Foreskin fibroblast (primary cell): ENCODE measurements at places on chromosomes 2 and 18.

- DNase-seq, result peak; percentile 59
These were observed 159.6 kb downstream of the DCC start for GRCh38 chr18:52499644-52500043.

- DNase-seq, result no peak
These were observed 399.8 kb downstream of the ADCYAP1 start for GRCh38 chr18:1304392-1304992.

GRCh38 chr2:145739681-145740080 lies 1219.8 kb upstream of the ZEB2 start:
- no peak for DNase-seq

- DNase-seq, result no peak
These were observed 14.0 kb downstream of the TNS1 start for GRCh38 chr2:217988840-217989204.

GRCh38 chr2:104040771-104041170 lies 813.1 kb upstream of the POU3F3 start:
- no peak for DNase-seq

DNA sequence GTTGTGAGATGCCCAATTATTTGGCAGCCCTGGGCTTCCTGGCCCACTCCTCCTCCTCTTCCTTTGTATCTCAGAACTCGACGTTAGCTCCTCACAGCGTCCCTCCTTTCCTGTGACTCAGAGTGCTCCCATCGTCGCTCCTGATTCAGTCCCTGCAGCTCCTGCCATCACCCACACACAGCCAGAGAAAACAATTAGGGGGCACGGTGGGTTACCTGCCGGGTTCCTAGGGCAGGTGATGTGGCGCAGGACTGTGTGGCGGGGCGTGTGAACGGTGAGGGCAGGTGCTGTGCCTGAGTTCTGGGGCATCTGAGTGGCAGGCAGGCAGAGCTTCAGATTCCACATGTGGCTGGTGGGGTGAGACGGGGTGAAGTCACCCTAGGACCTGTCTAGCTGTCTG lies 42.6 kb downstream of the GLI2 start:
- DNase-seq, result no peak

DNA sequence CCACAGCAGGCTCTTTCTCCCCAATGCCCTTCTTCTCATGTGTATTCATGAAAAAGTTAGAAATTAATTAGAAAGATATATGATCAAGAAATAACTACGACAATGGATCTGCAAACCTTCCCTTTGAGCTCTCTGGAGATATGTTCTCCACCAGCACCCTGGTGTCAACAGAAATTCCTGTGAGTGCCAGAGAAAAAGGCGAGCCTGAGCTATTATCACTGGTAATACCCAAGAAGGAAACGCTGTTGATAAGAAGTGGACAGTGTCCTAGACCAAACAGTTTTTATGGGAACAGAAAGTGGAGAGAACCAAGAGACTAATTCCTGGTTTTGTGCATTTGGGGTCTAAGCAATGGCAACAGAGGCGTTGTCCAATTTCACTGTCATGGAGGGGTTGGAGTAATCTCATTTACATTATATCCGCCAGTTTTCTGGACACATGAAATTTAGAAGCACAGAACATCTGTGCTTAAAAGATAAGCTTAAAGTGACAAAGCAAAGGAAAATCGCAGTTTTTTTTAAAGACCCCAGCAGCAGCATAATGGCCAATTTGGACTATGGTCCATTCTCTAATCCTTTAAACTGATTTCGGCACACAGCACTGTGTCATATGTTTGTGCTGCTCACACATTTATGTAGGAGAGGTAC lies 47.2 kb upstream of the CDC42EP3 start:
- DNase-seq, result no peak

DNA sequence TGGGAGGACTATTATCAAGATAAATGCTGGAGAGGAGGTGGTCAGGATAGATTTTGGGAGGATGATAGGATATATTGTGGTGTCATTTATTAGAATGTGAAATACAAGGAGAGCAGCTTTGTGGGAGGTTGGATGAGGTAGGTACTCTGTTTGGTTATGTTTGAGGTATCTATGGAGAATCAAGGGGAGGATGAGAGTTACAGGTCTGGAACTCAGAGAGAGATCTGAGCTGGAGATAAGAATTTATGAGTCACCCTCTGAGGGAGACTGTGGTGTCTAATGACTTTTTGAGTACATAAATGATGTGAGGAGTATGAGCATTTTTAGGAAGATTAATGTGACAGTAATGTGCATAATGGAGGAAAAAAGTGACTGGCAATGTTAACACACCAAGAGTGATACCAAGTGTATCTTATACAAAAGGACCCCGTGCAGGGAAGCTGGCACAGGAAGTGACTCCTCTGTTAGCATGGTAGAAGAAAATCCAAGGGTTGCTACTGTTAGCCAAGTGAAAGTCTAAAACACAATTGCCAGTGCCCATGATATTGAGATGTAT lies 48.2 kb downstream of the CRIM1 start:
- peak; percentile 67 for DNase-seq

DNA sequence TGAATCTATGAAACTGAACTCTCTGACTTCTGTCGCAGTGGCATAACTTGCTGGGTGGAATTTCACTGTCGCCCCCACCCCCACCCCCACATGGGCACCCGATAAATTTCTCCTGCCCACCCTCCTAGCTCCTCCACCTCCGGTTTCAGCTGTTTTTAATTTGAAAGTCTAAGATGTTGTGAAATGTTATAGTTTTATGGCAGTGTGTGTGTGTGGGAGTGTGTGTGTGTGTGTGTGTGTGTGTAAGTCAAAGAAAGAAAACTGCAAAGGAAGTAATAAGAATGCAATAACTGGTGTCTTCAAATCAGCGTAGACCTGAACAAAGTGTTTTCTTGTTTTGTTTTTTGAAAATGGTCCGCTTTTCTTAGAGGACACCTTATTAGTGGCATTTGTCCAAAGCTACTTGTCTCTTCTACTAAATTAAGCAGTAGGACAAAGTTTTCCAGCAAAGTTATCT lies 388 bp downstream of the DTNA start:
- peak; percentile 82 for DNase-seq

- no peak for DNase-seq
These were observed 445 bp downstream of the C1GALT1C1L start for GRCh38 chr2:43675646-43676321.

DNA sequence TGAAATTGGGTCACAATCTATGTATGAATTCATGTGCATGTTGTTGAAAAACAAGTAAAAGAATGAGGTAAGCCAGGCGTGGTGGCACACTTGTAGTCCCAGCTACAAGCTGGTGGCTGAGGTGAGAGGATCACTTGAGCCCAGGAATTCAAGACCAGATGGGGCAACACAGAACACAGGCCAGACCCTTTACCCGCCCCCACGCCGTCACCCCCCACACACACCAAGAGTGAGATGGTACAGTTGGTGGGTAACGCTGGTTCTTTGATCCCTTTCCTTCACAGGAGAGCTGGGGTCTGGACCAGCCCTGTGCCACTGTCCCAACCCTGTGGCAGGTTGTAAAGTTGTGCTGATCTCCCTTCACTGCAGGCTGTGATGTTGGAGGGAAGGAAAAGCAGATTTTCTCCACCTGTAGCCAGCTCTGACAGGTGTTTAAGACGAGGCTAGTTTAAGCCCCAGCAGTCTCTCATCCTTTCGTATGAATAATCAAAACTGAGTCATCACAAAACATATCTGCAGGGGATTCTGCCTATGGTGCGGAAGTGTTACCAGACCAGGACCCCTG lies 13.6 kb downstream of the B3GNT2 start:
- DNase-seq, result no peak

- peak; percentile 96 for DNase-seq
These were observed 146.0 kb downstream of the SETBP1 start for GRCh38 chr18:44826418-44827259.

GRCh38 chr2:44974064-44974715 lies 32.7 kb downstream of the SIX3 start:
- peak; percentile 82 for DNase-seq

DNA sequence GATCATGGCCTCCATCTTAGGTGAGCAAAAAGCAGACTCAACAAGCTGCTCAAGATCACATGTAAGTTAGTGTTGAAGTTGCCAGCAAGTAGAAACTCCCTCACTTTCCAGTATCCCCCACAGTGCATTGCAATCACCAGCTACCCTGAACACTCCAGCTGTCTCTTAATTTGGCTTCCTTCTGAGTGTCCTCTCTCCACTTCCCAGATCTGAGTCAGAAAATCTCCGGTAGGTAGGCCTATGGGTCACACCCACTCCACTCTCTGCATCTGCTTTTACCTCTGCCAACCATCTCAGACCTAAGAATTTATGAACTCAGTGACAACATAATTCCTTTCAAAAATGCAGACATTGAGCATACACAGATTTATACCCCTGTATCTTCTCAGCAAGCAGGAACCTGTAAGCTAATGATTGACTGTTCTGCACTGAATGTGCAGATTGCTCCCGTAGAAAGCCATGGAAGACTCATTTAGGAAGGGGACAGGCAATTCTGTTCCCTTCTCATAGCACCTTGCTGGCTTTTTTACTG lies 656.9 kb downstream of the EPHA4 start:
- no peak for DNase-seq

DNA sequence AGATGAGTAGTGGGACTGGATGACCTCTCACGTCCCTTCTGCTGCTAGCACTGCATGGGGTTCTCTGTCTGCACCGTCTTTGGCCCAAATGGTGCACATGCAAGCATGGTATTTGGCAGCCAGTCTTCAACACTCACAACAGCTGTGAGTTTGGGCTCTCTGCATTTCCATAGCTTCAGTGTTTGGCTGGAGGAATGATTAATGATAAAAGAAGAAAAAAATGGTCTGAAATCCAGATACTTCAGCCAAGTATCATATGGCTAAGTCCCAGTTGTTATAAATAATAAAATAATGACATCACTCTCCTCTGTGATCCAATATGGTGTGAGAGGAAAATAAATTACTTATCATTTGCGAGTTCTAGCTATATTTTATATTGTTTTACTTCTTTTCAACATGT lies 173.3 kb downstream of the DCDC2C start:
- no peak for DNase-seq

DNA sequence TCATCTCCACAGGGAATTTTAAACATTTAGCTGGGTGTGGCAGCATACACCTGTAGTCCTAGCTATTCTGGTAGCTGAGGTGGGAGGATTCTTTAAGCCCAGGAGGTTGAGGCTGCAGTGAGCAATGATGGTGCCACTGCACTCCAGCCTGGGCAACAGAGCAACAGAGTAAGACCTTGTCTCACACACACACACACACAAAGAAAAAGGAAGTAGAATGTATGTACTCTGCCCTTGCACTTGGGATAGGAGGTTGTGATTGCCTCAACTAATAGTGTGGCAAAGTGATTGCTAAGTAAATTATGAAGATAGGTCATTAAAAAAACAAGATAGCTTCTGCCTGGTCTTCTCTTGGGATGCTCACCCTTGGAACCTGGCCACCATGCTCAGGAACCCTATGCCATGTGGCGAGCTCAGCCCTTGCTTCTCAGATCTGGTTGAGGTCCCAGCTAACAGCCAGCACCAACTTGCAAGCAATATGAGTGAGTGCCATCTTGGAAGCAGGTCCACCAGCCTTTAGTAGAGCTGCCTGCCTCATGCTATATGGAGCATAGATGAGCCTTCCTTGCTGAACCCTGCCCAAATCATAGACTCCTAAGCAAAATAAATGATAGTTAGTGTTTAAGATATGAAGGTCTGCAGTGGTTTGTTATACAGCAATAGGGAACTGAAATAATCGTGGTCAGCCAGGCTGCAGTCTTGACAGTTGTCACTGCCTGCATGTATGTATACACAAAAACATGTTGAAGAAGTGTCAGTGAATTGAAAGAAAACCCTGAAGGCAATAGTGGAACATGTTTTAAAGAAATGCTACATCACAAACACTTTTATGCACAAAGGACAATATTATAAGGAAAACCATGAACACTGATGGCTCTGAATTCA lies 30.1 kb upstream of the PNO1 start:
- DNase-seq, result no peak

- peak; percentile 38 for DNase-seq
These were observed 604 bp downstream of the RALBP1 start for GRCh38 chr18:9475643-9476591.

- DNase-seq, result no peak
These were observed 30.2 kb downstream of the ITSN2 start for GRCh38 chr2:24330161-24330560.

DNA sequence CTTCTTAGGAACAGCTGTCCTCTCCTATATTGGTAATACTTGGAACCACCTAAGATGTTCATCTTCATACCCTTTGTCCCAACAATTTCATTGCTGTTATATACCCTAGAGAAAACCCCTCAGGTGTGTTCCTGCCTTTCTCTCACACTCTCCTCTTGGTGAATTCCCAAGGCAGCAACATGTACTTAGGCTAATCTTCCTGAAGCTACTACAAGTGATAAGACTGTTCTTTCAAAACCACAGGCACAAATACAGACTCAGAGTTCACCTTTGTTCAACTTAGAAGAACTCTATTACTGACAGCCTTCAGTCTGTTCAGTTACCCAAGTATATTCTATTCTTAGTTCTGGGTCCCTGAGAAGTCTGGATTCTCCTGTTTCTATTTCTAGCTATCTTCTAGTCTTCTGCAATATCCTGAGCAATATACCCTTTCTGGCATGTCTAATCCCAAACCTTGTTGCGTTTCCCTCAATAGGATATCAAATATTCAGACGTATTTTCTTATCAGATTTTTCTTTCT lies 247.7 kb upstream of the STON1 start:
- DNase-seq, result no peak

GRCh38 chr2:96251721-96252292 lies 14.0 kb downstream of the TMEM127 start:
- peak; percentile 92 for DNase-seq

- DNase-seq, result no peak
These were observed 38.8 kb upstream of the CTAGE1 start for GRCh38 chr18:22456547-22456946.

DNA sequence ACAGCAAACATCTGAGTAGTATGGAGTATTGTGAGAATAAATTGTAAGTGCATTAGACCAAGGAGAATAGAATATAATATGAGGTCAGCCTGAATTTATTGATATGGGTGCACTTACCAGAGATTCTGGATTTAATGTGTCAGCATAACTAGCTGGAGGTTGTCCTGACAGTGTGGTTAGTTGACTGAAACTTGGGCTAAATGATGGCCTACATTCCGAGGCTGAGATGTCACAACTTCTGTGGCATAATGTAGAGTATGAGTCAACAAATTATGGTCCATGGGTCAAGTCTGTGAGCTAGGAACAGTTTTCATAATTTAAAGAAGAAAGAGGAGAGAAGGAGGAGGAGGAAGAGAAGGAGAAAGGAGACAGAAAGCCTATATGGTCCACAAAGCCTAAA lies 127.6 kb downstream of the QPCT start:
- peak; percentile 89 for DNase-seq

- DNase-seq, result no peak
These were observed 1.1 kb downstream of the ENOSF1 start for GRCh38 chr18:711310-711656.

DNA sequence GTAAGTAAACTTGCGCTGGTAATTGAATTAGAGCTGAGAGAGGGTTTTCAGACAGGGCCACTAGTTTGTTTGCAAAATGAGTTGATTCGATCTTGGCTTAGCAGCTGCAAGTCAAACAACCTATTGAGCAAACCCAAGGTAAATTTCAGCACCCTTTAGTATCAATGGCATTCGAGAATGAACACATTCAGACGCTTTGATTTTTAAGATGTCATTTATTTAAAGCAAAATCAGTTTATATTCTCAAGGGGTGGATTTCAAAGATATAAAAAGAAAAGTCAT lies 44.2 kb downstream of the TGIF1 start:
- DNase-seq, result no peak

GRCh38 chr2:235005023-235005422 lies 53.2 kb downstream of the SH3BP4 start:
- no peak for DNase-seq
